HFFc6 (cell line): ENCODE measurements at places on chromosomes 3 and 15. TPM values are rescaled to one million over a fixed set of nuclear protein-coding genes. Genes with fewer than 3 reads are reported as not detected.
A peak's percentile ranks its signal among the peaks of the same experiment; 100 is the strongest.

GRCh38 chr15:92429378-92430068, 35.8 kb downstream of the ST8SIA2 start:
- peak; percentile 83 for DNase-seq

DNA sequence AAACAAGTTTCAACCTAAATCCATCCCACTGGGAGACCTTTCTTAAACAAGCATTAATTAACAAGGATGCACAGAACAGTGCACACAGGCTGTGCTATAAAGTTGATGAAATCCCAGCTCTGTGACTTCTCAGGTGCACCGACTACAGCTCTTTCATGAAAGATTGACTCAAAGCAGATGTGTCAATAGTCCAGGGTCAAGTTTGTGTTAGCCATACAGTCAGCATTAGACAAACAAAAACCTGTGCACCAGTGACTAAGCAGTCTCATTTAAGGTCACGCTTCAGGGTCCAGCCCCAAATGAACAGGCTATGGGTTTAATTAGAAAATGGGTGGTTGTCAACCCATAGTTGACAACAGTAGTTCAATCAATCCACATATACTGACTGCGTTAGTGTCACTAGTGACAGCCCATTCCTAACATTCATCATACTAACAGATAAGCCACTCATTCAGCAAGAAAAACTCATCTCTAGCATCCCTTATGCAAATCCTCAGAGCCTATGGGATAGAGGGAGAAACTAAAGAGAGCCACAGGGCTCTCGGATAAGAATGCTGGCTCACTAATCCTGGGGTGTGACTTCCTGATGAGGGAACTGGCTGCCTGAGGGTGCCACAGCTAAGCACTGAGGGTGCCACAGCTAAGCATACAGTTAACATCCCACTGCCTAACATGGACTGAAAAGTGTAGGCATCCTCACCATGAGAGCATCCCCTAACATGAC, 84.1 kb downstream of the WNT5A start:
- no peak for DNase-seq

DNA sequence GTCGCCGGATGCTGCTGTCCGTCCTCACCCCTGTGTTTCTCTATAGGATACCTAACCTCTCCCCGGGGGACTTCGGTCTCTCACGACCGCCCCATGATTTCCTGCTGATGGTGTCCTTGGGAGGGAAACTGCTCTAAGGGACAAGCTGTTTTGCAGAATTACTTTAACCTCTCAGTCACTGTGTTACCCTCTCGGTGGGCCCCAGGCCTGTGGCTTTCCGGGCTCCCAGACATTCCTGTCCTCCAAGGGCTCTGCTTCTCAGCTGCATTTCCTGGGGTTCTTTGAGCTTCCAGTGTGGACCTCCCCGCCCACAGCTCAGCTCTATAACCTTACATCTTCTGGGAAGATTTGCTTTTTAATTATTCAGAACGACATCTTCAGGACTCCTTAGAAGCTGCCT, 40.9 kb downstream of the CHST2 start:
- DNase-seq: no peak

GRCh38 chr3:4759689-4760312, 219.4 kb upstream of the BHLHE40 start:
- DNase-seq: no peak

GRCh38 chr3:110656394-110657025, 415.1 kb upstream of the NECTIN3 start:
- no peak for DNase-seq

- no peak for DNase-seq
Observed at GRCh38 chr15:100426937-100427336, 85.2 kb upstream of the ADAMTS17 start.

DNA sequence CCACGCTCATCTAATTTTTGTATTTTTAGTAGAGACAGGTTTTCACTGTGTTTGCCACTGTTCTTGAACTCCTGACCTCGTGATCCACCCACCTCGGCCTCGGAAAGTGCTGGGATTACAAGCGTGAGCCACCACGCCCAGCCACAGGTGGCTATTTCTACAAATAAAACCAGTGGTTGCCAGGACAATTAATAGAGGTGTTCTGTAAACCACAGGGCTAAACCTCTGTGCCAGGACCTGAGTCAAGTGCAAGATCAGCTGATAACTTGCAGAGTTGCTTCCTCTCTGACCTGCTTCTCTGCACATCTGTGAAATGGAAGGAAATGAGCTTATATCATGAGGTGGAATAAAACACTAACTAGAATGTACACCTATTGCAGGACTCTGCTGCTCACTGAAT, 72.8 kb downstream of the CD200R1L start:
- DNase-seq: no peak

Gene CHL1
- not detected in 3 replicates for total RNA-seq

Gene PIGZ
- total RNA-seq: 3.1 and 5.0 TPM in 2 replicates

Gene ARF4
- total RNA-seq: 464 to 552 TPM (median 468 TPM) in 3 replicates
